ENCODE measurements at places on chromosomes 5 and 9.
A peak's percentile ranks its signal among the peaks of the same experiment; 100 is the strongest.

DNA sequence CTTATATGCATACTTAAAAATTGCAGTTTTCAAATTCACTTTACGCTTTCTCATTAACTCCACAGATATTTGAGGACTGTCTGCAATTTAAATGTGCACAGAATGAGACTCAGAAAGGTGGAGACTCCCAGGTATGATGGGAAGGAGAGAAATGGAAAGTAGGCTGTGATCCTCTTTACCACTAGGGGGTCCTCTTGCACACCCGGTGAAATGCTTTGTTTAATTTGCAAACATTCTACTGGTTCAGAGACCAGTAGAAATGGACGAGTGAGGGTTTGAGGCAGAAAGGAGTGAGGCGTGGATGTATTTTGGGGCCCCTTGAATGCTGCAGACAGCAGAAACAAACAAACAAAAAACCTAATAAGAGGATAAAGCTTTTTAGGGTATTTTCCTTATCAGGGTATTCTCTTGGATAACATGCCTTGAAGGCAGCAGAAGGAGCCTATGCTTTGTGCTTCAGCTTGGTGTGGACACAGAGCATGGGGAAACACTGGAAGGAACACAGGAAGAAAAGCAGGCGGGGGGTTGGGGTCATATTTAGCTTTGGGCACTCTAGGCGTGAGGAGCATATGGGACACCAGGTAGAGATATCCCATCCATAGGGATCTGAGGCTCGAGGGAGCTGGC lies 410.1 kb downstream of the DMRT2 start:
- no peak for DNase-seq

DNA sequence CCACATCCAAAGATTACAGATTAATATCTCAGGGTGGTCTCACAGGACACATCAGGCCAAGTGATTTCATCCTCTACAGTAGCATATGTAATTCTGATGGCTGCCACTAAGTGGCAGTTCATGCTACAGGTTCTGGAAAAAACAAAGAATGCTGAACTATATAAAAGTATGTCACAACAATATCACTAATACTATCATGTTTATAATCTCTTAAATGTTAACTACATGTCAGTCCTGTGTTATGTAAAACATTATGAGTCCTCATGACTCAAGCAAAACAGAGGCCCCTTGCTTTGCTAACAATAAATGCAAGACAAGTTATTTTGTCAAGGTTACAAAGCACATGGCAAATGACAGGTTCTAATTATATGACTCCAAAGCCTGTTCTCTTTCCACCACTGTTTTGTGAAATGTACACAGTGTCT lies 233.2 kb downstream of the FBXL17 start:
- peak; percentile 12 for DNase-seq

GRCh38 chr5:40733434-40733833 lies 22.3 kb downstream of the TTC33 start:
- DNase-seq: no peak

- DNase-seq: no peak
Observed at GRCh38 chr5:154628685-154629084, 126.5 kb upstream of the LARP1 start.

DNA sequence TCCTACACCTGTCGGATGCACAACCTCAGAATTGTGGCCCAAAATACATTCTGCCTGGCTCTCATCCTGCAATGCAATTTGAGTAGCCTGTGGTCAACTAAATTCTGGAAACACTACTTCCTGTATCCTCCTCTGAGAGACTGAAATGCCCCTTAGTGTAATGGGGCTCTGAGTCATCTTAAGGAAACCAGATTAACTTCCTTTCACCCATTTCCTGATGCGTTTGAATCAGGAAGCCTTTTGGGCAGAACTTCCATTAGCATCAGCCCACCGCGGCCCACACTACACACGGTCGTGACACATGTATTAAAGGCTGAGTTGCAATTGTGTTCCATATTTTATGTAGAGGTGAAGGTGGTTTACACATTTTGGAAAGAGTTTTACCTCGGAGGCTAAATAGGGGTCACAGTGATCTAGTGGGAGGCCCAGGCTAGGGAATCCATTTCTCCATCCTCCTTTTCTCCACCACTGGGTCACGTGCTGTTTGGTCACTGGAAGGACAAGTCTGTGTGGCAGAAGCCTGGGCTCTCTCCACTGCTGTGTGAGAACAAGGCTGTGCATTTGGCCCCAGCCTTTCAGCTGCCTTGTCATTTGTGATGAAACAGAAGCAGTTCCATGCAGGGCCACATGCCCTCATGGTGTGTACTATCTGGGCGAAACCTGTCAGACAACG lies 55.9 kb downstream of the DAP start:
- DNase-seq: no peak

GRCh38 chr9:129383019-129383560 lies 205.0 kb upstream of the IER5L start:
- DNase-seq: no peak

DNA sequence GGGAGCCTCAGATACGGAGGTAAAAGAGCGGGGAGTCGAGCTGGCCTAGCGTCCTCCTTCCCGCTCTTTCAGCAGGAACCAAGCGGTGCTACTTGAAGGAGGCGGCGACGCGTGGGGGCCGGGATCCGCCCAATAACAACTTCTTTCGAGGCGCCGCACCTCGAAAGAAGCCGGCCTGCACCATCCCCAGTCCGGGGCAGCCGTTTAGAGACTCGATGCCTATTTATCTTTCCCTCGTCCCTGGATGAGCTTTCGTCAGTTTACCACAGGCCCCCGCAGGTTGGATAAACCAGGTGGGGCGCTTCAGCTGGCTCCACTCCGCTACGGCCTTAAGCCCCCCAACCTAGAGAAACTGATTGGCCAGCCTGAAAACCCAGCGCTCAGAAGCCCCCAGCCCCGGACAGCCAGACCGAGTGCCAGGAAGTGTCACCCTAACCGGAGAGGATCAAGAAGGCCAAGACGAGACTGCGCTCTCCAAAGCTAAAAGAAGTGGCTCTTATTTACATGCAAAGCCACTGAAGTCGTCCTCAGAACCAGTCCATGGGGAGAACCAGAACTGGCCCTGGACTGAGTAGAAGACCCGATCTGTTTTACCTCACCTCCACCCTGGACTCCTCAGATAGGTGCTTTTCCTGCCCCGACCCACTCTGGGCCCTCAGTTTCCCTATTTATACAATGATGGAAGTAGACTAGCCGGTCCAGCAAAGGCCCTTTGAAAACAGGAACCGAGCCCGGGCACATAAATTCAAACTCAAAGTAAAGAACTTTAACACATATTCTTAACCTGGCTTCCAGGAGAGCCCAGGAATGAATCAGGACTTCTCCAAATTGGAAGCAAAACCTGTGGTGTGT lies 1.4 kb downstream of the HAND1 start:
- no peak for DNase-seq

DNA sequence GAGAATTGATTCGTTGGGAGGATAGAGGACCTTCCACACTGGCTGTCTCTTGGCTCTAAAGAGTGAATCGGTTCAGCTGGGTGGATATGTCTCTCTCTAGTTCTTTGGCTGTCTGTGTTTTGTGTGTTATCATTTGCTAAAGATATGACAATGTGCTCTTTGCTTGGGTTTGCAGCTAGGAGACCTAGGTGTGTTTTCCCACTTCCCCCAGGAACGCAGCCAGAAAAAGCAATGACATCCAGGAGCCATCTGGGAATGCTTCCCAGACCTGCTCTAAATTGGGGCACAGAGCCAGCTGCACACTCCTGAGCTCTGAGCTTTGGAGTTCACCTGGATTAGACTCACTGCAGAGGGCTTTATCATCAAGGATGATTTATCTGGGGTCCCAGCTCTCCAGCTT lies 12.8 kb upstream of the PDZD2 start:
- no peak for DNase-seq

DNA sequence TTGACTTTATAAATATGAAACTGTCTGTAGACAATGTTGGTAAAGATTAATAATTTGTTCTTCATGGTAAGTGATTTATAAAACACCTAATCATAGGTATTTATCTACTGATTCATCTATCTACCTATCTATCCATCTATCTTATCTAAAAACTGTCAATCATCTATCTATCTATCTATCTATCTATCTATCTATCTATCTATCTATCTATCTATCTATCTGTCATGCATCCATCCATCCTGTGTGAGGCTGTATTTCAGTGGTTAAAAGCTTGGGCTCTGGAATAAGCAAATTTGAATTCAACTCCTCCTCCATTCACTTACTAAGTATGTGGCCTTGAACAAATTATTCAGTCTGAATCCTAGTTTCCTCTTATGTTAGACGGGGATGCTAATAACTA lies 161.9 kb upstream of the GNA14 start:
- DNase-seq: no peak

DNA sequence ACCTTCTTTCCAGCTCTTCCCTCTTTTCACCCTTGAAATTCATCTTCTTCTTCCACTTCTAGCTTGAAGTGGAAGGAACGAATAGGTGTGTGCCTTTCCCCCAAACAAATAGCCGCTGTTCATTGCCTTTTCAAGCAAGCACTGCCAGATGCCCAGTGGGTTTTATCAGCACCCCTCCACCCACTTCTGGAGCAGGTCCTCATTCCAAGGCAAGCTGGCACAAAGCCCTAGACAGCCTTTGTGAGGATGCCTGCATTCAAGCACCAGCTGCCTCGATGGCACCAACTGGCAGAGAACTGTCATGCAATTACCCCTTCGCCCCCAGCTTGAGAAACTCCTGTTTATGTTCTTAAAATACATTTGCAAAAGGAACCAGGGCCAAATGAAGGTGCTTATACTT lies 36.5 kb downstream of the SERINC5 start:
- no peak for DNase-seq

- DNase-seq: no peak
Observed at GRCh38 chr9:3879726-3880505, 354.1 kb upstream of the RFX3 start.

GRCh38 chr5:105868038-105868780 lies 1802.5 kb downstream of the EFNA5 start:
- DNase-seq: no peak

GRCh38 chr9:33684831-33685230 lies 110.5 kb upstream of the PRSS3 start:
- no peak for DNase-seq

- peak; percentile 63 for DNase-seq
Observed at GRCh38 chr5:147935032-147935431, 28.7 kb upstream of the C5orf46 start.

GRCh38 chr9:109574061-109574882 lies 76.2 kb upstream of the PTPN3 start:
- DNase-seq: peak; percentile 70

DNA sequence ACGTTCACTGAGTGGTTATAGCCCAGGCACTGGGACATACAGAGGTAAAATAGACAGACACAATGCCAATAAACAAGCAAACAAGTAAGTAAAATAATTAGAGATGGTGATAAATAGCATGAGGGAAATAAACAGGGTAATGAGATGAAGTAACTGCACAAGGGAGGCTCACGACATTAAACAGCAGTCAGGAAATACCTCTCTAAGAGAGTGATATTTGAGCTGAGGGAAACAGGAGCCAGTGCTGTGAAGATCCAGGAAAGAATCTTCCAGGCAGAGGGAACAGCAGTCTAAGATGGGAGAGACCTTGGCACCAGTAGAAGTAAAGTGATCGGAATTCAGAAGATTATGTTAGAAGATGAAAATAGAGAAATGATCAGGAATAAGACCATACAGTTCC lies 279.4 kb downstream of the HINT1 start:
- no peak for DNase-seq

- DNase-seq: no peak
Observed at GRCh38 chr5:162485666-162486292, 418.2 kb downstream of the GABRG2 start.

DNA sequence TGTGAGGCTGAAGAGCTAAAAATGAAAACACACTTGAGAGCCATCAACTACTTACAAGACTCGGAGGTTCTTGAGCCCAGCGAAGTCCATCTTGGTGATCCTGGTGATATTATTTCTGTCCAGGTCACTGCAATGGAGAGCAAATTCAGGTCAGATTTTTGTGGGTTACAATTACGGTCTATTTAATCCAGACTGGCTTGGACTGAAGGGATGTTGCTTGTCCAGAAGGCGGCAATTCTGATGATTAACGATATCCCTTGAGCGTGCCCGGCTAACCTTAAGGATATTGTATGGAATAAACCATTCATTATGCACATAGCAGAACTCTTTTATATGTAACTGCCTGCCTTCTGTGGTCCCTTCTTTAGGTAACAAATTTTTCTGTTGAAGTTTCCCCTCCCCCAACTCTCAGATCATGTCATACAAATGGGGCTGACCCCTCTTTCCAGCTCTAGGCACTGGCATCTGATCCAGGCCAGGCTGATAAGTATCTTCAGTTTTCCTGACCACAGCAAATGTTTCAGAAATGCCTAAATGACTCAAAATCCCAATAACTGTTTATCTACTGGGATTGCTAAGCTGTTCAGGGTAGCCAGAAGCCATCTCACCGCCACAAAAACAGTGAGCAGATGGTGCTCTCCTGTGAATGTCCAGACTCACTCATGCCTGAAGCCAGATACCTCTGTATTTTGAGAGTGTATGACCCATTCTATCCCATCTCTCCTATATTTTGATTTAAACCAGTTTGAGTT lies 49.4 kb downstream of the SLIT3 start:
- no peak for DNase-seq

GRCh38 chr9:22454016-22454415 lies 7.4 kb downstream of the DMRTA1 start:
- DNase-seq: no peak

DNA sequence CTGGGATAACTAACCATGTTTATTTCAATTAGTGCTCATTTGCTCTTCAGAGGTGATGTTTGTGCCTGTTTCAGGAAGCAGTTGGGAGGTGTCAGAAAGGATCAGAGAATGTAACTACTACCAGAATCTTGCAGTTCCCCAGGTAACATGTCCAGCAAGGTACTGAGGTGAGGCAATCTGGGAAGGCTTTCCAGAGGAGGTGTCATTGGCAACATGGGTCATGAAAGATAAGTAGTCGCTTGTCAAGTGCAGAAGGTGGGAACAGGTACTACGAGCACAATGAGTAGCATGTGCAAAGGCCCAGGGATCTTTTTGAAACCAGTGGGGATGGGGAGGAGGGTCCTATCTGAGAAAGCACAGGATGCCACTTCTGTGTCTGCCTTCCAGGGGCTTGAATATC lies 4.8 kb downstream of the SMIM23 start:
- no peak for DNase-seq

DNA sequence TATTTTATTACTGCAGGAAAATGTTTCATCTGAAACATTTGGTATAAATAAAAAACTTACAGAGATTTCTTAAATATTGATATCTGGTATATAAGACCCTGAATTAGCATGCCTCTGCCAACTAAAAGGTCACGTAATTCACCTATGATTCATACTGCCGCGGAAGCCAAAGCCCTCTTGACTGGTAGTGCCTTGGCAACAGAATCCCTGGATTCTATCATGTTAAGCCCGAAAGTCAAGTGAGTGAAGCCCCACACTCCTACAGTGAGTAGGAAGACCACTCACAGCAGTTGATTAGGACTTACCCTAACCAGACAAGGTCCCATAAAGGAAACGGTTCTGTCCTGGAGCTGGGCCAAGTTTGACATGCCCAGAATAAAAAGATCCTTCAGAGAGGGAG lies 175.6 kb upstream of the NREP start:
- peak; percentile 50 for DNase-seq

DNA sequence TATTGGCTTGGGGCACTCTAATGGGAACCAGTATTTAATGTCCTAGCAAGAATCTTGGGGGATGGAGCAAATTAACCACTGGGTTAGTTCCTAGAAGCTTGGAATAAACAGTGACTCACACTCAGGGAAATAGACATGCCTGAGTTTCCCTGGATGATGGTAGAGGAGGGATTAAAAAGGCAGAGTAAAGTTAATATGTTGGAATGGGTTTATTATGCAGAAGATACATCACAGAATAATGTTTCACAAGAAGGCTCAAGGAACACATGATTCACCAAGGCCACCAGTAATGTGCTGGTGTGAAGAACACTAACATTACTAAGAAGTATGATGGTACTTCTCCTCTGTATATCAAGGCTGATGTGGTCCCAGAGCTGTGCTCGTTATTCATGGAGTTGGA lies 752.9 kb upstream of the SEMA6A start:
- no peak for DNase-seq

Measured in NCI-H460 (cell line).